Ascending aorta (tissue), 2 donors: ENCODE measurements at places on chromosomes 6 and 20. TPM values are rescaled to one million over a fixed set of nuclear protein-coding genes. Genes with fewer than 3 reads are reported as not detected.

DNA sequence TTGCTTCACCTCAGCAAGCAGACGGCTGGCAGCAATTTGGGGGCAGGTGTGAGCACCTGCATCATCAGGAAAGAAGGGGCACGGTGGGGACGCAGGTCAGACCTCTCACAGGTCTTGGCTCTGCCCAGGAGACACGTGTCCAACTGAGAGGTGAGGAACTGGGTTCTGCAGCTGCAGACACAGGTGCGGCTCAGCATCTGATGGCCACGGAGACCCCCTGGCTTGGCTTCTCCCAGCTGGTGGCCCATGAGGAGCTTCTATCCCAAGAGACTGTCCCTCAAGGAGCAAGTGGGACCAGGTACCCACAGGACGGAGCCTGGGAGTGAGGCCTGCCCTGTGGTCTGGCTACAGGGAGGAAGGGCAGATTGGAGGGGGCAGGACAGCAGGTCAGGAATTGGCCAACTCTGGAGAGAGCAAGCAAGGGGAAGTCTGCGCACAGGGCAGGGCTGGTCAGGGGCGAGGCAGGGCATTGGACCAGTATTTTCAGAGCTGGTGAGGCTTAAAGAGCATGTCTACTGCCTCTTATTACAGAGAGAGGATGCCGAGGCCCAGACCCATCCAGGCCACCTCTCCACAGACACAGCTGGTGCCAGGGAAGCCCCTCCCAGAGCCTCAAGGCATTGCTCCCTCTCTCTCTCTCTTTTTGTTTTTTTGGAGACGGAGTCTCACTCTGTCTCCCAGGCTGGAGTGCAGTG lies 4.2 kb downstream of the STMN3 start:
- no peak for DNase-seq
- H3K36me3 ChIP-seq, result no peaks in the 10 kb centered on the region
- no peaks in the 10 kb centered on the region for H3K27me3 ChIP-seq
- no peak overlapping the region for H3K27ac ChIP-seq

DNA sequence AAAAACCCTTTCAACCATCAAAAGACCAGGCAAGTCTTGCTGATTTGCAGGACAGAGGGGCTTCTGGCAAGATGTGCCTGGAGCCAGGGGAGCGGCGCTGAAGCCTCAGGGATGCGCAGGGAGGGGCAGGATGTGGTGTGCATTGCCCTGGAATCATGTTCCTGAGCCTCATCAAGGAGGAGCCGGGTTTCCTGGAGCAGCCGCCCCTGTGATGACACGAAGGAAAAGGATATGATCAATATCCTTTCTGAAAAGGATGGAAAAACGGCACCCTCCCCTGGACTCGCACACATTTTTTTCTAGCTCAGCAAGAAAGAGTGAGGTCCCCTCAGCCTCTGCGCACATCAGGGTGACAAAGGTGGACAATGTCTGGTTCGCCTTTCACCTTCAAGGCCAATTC lies 173.1 kb upstream of the SSTR4 start:
- no peak overlapping the region for H3K27ac ChIP-seq
- H3K4me3 ChIP-seq, result no peak overlapping the region
- no peak for DNase-seq
- H3K4me1 ChIP-seq, result no peaks in the 10 kb centered on the region
- H3K36me3 ChIP-seq, result no peaks in the 10 kb centered on the region

DNA sequence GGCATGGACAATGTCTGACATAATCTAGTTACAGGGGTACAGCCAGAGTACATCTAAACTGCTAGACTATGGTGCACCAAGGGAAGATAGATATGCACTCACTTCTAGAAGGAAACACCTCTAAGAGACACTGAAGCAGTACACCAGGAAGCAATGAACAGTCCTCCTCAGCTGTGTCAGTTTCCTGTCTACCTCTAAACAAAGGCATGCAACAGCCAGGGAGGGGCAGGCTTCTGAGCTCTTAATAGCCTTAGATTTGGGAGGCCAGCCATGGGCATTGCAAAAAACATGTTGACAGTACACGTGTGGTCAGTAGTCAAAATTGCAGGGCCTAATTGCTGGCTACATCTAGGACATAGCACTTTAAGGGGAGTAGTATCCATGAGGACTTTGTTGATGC lies 21.4 kb downstream of the CRYBG1 start:
- H3K4me3 ChIP-seq, result no peak overlapping the region
- no peaks in the 10 kb centered on the region for H3K36me3 ChIP-seq
- DNase-seq, result no peak
- H3K4me1 ChIP-seq, result no peaks in the 10 kb centered on the region

- no peaks in the 10 kb centered on the region for H3K4me1 ChIP-seq
- no peak overlapping the region for H3K4me3 ChIP-seq
- no peaks in the 10 kb centered on the region for H3K36me3 ChIP-seq
- no peaks in the 10 kb centered on the region for H3K27me3 ChIP-seq
- DNase-seq, result no peak
These were observed 41.4 kb downstream of the HLA-F start for GRCh38 chr6:29764422-29765196.

- H3K27ac ChIP-seq, result peak overlapping the region; percentile 44
- H3K36me3 ChIP-seq, result no peaks in the 10 kb centered on the region
- H3K27me3 ChIP-seq, result no peaks in the 10 kb centered on the region
- H3K4me3 ChIP-seq, result no peak overlapping the region
- no peak for DNase-seq
These were observed 5.7 kb upstream of the NECAB3 start for GRCh38 chr20:33679758-33680485.

DNA sequence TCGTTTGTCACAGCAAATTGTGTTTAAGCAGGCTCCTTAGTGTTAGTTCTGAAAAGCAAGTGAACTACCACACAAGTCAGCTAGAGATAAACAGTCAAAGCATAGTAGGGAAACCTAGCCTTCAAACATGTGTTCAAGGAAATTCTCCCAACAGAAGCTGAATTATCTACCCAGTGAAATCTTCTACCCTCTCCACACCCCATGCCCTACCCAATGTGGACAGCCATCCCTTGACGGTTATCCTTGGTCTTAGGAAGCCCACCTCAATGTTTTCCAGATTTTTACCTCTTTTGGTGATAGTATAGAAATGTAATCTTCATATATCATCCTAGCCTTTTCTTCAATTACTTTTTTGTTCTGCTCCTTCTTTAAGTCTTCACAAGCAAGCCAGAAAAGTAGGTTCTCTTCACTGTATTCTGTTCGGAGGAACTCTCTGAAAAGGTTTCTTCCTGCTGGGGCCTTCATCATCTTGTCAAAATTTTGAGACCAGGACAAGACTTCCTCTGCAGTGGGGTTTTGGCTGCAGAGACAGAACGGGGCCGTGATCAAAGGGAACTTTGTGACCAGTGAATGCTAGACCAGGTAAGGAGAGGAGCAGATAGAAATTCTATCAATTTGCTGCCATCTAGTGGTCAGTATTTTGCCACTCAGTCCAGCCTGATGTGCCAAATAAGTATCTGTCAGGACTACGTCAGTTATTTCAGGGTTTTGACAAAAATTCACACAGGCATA lies 21.6 kb upstream of the MTRF1L start:
- no peak for DNase-seq
- H3K27me3 ChIP-seq, result no peaks in the 10 kb centered on the region
- no peak overlapping the region for H3K27ac ChIP-seq
- H3K36me3 ChIP-seq, result no peaks in the 10 kb centered on the region
- no peak overlapping the region for H3K4me3 ChIP-seq
- H3K4me1 ChIP-seq, result no peaks in the 10 kb centered on the region

GRCh38 chr6:35016502-35017321 lies 124.4 kb downstream of the TCP11 start:
- peak; percentile 81 for DNase-seq
- peak overlapping the region; percentile 97 for H3K27ac ChIP-seq
- H3K36me3 ChIP-seq, result no peaks in the 10 kb centered on the region
- no peaks in the 10 kb centered on the region for H3K27me3 ChIP-seq
- H3K4me1 ChIP-seq, result peaks cover 5% of the 10 kb centered on the region

DNA sequence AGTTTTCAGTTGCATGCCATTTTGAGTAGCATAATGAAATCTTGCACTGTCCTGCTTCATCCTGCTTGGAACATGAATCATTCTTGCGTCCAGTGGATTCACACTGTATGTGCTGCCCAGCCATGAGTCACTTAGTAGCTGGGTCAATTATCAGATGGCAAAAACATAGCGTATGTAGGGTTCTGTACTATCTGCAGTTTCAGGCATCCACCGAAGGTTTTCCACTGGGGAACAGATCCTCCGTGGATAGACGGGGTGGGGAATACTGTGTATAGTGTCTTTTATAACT lies 61.4 kb downstream of the IL22RA2 start:
- DNase-seq, result no peak
- no peaks in the 10 kb centered on the region for H3K27me3 ChIP-seq
- H3K27ac ChIP-seq, result no peak overlapping the region
- no peak overlapping the region for H3K4me3 ChIP-seq

GRCh38 chr6:113690281-113691259 lies 166.6 kb upstream of the MARCKS start:
- no peaks in the 10 kb centered on the region for H3K36me3 ChIP-seq
- DNase-seq, result no peak
- H3K27me3 ChIP-seq, result no peaks in the 10 kb centered on the region
- H3K4me1 ChIP-seq, result no peaks in the 10 kb centered on the region
- H3K4me3 ChIP-seq, result no peak overlapping the region

DNA sequence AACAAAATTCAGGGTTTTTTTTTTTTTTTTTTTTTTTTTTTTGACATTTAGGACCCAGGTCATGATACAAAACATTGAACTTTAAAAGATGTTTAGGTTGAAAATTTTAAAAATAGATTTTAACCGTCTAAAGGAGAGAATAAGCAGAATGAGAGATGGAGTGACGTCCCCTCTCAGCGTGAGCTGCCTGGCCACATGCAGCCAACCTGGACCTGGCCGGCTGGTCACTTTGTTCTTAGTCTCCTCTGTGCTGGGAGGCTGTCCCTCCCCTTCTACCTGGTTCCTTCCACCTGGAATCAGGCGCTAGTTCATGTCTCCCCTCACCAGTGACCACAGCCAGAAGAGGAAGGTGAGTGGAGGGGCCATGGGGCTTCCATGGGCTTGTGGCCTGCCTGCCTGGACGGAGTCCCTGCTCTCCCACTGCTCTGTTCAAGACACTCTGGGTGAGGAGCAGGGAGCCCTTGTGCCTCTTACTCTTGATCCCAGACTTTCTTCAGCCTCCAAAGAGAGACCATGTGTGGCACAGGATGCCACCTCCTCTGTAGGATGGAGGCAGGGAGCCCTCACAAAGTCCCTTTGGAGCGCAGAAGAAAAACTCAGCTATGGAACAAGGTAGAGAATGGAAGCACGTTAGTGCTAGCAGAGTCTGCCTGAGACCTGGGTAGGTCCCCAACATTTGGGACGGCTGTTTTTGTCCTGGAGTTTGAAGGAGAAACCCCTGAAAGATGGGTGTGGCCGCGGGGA lies 31.7 kb downstream of the IRF4 start:
- DNase-seq, result no peak
- H3K27ac ChIP-seq, result no peak overlapping the region

GRCh38 chr20:19143890-19144289 lies 68.6 kb upstream of the SLC24A3 start:
- H3K27me3 ChIP-seq, result no peaks in the 10 kb centered on the region
- H3K4me1 ChIP-seq, result no peaks in the 10 kb centered on the region
- H3K27ac ChIP-seq, result no peak overlapping the region
- H3K36me3 ChIP-seq, result no peaks in the 10 kb centered on the region

DNA sequence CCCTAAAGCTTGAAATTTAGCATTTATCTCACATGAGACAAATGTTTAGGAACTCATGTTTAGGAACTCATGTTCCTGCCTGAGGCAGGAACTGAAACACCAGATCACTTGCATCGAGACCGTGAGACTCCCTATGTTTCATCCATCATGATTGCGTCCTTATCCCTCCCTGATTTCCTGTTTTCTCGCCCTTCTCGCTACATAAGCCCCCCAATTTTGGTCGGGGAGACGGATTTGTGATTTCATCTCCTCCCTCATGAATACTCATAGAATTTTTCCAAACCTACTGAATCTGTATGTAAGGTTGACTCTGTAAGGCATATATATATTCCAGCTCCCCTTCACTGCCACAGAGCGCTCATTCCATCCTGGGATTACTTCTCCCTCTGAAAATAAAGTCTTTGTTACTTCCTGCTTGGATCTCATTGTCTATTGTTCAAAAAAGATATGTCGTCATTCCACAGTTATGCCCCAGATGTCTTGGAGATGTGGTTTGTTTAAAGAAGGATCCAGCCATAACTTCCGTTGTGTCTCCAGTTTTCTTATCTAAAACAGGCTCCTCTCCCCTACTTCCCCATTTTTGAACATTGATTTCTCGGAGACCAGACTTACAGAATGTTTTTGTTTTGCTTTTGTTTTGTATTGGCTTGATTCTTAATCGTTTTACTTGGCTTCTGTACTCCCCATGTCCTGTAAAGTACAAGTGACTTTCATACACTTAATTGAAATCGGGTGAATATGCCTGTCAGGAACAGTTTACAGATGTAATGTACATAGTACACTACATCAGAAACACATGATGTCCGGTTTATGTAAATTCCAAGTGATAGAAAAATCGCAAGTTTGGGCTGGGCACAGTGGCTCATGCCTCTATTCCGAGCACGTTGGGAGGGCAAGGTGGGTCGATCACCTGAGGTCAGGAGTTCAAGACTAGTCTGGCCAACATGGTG lies 118.7 kb downstream of the HFE start:
- H3K27ac ChIP-seq, result peak overlapping the region; percentile 91
- no peaks in the 10 kb centered on the region for H3K36me3 ChIP-seq
- peak overlapping the region; percentile 73 for H3K4me3 ChIP-seq
- H3K27me3 ChIP-seq, result no peaks in the 10 kb centered on the region

- no peak overlapping the region for H3K27ac ChIP-seq
- no peaks in the 10 kb centered on the region for H3K36me3 ChIP-seq
- H3K4me3 ChIP-seq, result no peak overlapping the region
These were observed 664.5 kb downstream of the EPM2A start for GRCh38 chr6:145070791-145071190.

DNA sequence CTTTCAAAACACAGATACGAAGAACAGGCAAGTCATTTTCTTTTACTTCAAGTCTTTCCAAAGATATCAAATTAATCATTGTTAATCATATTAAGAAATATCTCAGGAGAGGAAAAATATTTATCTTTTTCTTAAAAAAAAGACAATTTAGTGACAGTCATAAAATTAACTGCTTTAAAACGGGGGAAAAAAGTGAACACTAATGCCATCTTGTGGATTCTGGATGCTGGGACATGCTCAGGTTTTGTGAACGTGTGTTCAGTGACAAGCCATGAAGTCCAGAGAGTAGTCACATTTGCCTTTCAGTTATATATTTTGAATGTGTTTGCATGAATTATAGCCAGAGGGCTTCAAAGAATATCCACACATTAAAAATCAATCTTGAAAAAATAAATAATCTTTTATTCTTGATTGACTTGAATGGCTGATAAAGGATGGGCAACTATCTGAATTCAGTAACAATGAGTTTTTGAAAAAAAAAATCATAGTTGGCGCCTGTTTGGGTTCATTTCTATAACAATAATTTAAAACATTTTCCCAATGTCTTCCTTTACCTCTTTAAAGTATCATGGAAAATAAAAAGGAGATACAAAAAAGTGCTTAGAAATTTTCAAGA lies 74.7 kb upstream of the NOX3 start:
- no peaks in the 10 kb centered on the region for H3K4me1 ChIP-seq
- H3K36me3 ChIP-seq, result no peaks in the 10 kb centered on the region
- DNase-seq, result no peak
- H3K4me3 ChIP-seq, result no peak overlapping the region
- H3K27ac ChIP-seq, result no peak overlapping the region

The KCNB1 gene
- total RNA-seq, result not detected

The GRIK2 gene
- total RNA-seq, result not detected

The RHAG gene
- not detected for total RNA-seq

The DEFB124 gene
- total RNA-seq, result not detected

The SIRPB2 gene
- 8.6 TPM for total RNA-seq

The TREM1 gene
- not detected for total RNA-seq
